ENCODE measurements at places on chromosomes 6 and 20. TPM values are rescaled to one million over a fixed set of nuclear protein-coding genes. Genes with fewer than 3 reads are reported as not detected.
A peak's percentile ranks its signal among the peaks of the same experiment; 100 is the strongest.

DNA sequence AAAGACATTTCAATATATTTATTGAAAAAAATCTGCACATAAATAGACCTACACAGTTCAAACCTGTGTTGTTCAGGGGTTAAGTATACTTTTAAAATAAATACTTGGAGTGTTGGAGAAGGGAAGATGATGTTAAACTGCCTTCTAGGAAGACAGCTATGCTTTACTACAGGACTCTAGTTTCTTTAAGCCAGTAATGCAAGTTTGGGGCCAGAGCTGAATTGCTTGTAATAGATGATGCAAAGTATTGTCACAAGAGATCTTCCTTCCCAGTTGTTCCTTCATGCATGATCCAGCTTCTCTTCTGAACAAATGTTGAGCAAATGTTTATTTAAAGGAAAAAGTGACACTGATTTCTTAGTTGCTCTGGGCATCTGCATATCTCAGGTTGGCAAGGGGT lies 20.2 kb upstream of the RIMS4 start:
- no peak for DNase-seq

DNA sequence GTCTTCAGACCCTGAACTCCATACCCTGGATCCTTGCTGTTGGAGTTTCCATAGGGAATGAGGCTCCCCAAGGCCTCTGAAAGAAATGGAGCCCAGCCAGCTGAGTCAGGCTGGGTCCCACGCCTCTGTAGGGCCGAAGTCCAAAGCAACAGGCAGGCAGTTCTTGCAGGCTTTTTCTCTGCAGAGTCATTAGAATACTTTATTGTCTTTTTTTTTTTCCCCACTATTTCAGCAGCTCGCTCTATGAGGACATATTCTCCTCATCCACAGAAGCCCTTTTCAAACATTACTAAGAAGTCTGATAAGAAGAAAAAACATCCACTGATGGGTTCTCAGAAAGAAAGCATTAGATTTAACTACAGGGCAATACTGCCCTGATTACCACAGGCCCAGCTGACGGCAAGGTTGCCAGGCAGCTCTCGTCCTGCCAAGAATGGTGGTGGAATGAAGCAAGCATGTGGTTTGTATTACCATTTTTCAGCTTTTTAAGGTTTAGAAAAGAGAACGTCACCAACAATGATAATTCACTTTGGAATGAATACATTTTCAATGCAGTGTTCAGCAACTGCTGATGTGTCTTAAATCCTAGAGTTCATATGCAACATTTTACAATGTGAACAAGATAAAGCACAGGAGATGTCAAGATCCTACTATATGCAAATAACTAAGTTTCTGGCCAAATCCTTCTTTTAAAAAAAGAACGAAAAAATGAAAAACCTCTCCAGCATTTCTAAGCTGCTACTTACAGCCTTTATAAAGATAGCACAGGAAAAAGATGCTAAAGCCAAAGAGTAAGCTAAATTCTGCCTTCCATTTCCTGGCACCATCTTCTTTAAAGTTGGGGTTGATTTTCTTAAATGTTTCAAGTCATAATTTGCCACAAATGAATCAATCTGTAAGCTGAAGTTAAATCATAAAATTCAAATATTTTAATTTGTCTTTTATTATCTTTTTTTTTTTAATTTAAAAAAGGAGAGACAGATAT lies 223.6 kb upstream of the CITED2 start:
- DNase-seq = peak; percentile 74

DNA sequence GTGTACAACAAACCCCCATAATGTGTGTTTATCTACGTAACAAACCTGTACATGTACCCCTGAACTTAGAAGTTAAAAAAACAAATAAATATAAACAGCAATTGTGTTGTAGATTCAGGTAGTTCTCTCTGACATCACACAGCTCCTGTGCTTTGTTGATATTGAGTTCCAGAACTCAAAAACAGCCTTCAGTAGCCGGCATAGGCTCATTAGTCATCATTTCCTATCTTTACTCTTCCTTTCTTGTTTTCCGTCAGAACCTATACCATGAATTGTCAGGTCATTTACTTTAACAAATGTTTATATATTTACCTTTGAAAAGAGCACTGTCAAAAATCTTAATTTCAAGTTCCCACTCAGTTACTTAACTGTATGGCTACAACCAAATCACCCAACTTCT lies 88.8 kb downstream of the ADTRP start:
- no peak for DNase-seq

DNA sequence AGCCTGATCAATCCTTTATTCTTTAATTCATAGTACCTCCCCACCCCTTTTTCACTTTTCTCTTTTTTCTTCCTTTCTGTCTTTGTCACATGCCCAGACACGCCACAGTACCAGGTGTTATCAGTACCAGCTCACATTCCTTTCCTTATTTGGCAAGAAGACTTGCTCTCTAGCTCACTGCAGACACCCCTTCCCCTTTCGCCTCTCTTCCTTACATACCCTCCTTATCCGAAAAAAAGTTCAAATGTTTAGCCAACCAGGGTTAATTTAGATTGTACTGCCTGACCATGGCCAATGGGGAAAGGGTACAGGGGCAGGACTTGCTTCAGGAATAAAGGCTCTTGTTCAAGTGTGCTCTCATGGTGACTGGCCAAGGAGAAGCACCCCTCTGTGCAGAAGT lies 9.3 kb upstream of the SIRPB2 start:
- DNase-seq = no peak

- no peak for DNase-seq
These were observed 14.8 kb upstream of the EXOC2 start for GRCh38 chr6:707576-708236.

GRCh38 chr6:129748901-129749748 lies 39.1 kb upstream of the ARHGAP18 start:
- DNase-seq = no peak

The SLA2 gene
- polyA plus RNA-seq = 1.2 TPM

The LY6G6F gene
- 0.88 TPM for polyA plus RNA-seq

The DEFB124 gene
- polyA plus RNA-seq = 0.41 TPM

The PRL gene
- polyA plus RNA-seq = 0.14 TPM

Measured in right lung (tissue), 10 donors.